Activated CD4-positive, alpha-beta T cell treated with anti-CD3 and anti-CD28 coated beads, Interleukin-2, amount 50 U/mL, for 1 hour (primary cell): ENCODE measurements at places on chromosomes 3 and 15.

DNA sequence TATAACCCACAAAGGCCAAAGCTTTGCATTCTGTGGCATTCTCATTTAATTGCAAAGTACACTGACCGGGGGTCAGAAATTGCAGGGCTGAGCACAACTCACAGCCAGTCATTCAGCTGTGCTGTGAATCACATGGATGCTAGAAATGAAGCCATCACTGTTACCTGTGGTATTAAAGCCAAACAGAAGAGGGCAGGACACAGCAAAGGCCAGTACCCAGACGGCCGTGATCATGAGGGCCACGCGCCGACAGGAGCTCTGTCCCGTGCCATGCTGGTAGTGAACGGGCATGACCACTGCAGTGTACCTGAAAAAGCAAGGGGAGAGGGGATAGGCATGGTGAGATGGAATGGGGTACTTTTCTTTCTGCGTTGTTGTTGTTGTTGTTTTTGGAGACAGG is 31.6 kb downstream of the DRD3 start:
- no peak for DNase-seq

GRCh38 chr3:55337641-55338180 is 149.4 kb downstream of the WNT5A start:
- no peak for DNase-seq

DNA sequence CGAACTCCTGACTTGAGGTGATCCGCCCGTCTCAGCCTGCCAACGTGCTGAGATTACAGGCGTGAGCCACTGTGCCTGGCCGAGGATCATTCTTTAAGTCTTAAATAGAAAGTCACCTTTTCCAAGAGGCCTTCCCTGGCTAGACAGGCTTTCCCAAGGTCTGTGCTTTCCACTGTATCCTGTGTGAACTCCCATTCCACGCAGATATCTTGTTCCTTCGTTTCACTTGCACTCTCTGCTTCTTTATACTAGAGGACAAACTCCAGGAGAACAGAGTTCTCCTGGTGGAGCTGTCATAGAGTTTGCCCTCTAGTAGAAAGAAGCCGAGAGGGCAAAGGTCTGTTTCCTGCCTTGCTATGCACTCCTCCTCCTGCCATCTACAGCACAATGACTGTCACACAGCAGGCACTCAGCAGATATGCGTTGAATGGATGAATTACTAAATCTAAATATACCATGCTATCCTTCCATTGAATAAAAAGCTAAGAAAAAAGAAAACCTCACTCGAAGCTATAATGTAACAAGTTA is 211.2 kb downstream of the FOXP1 start:
- no peak for DNase-seq

GRCh38 chr3:72586694-72587093 is 261.6 kb downstream of the SHQ1 start:
- no peak for DNase-seq

DNA sequence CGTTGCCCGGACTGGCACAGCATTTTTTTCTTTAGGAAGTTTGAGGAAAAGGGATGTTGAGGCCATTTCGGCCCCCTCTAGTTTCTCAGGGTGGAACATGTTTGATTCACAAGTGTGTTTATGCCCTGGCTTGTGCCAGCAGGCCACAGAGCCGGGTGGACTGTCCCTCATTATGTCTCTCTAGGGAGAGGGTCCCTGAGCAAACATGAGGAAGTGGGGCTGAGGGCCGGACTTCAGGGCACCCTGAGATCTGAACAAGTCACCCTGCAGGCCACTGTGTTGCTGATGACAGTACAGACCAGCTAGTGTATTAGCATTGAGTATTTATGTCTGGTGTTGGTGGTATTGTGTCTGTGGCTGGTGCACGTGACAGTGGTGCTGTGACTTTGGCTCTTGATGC is 34.9 kb downstream of the RNU5B-1 start:
- no peak for DNase-seq

- no peak for DNase-seq
Measured at GRCh38 chr15:72939514-72940228, 112.6 kb upstream of the NEO1 start.

DNA sequence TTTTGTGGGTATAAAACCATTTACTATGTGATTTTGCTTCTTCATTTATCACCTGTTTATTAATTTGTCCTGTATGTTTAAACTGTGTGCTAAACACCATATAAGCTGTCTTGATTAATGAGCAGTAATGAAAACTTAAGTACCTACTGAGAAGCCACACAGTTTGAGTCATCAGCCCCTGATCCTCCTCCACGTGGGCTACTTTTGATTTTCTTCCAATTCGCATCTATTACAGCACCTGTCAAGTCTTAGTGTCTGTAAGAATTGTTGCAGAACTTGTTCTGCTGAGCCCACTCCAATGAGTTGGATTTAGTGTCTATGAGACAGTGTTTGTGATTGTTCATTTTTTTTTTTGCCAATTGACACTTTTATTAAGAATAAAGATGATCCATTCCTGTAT is 16.8 kb downstream of the EPHA6 start:
- DNase-seq = no peak

DNA sequence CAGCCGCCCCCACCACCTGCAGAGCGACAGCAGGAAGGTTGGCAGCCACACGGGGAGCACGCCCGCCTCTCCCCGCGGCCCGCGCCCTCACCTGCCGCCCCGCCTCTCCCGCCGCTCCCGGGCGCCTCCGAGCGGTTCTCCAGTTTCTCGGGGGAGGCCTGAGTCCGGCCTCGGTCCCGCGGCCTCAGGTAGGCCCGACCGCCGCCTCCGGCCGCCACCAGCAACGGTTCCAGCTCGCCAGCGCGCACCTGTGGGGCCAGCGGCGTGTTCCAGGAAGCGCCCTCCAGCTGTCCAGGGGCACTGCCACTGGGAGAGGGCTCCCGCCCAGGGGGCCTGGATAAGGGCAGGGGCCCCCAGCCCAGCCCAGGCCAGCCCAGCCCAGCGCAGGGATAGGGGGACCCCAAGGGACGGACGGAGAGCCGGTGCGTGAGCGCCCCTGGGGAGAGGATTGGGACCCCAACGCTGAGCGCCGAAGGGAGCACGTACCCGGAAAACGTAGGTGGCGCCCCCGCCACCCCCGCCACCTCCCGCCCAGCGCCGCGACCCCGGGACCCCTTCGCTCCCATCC is 2.2 kb downstream of the LTK start:
- no peak for DNase-seq

GRCh38 chr3:53083521-53083920 is 37.6 kb upstream of the SFMBT1 start:
- no peak for DNase-seq

- no peak for DNase-seq
Measured at GRCh38 chr3:74621581-74621980, 7.1 kb upstream of the CNTN3 start.

DNA sequence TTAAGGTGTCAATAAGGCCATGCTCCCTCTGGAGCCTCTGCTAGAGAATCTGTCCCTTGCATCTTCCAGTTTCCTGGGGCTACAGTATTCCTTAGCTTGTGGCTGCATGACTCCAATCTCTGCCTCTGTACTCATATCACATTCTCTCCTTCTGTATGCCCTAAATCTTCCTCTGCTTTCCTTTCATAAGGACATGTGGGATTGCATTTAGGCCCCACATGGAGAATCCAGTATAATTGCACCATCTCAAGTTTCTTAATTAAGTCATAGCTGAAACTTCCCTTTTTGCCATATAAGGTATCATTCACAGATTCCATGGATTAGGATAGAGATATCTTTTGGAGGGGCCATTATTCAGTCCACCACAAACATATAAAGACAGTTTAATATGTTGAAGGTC is 409.8 kb upstream of the TMCO5A start:
- DNase-seq = no peak
